Small intestine (tissue), 16 donors: ENCODE measurements at places on chromosomes 13 and 19. TPM values are rescaled to one million over a fixed set of nuclear protein-coding genes. Genes with fewer than 3 reads are reported as not detected.

GRCh38 chr19:13399746-13400145, 106.5 kb downstream of the CACNA1A start:
- no peaks in the 10 kb centered on the region for H3K4me1 ChIP-seq
- no peak for DNase-seq
- H3K36me3 ChIP-seq = no peaks in the 10 kb centered on the region
- H3K4me3 ChIP-seq = no peak overlapping the region
- H3K27ac ChIP-seq = no peak overlapping the region

DNA sequence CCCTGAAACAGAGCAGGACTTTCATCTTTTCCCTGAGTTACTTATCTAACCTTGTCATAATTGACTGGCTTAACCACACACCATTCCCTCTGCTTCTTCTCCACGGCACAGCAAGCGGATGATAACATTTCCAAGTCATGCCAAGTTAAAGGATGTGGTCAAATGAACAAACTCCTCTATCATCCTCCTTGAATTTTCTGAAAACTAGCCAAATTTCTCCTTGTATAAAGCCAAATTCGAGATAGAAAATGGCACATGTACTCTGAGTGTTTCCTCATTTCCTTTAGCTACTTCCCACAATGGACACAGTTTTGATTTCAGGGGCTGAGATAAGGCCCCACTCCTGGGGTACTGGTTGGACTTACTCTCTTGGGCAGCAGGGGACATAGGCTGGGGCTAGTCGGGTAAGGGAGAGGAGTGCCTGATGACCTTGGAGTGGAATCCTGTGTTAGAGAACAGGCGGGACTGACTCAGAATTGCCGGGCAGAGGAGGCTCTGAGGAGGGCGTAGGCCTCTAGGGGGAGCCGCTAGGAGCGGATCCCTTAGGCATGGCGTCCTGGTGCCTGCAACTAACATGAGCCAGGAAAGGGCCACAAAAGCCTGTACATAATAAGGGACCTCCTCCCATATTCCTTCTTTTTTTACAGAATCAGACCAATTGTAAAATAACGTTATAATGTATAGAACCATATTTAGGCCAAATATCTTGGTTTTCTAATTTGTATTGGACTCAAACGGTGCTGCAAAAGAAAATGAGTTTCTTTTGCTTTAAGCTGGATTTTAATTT, 20.3 kb upstream of the TMTC4 start:
- H3K27ac ChIP-seq = no peak overlapping the region
- peaks cover 3% of the 10 kb centered on the region for H3K27me3 ChIP-seq
- peak; percentile 49 for DNase-seq
- no peak overlapping the region for H3K4me3 ChIP-seq
- H3K4me1 ChIP-seq = no peaks in the 10 kb centered on the region

- H3K27me3 ChIP-seq = no peaks in the 10 kb centered on the region
- peaks cover 23% of the 10 kb centered on the region for H3K4me1 ChIP-seq
- peaks cover 73% of the 10 kb centered on the region for H3K36me3 ChIP-seq
- H3K27ac ChIP-seq = no peak overlapping the region
- H3K4me3 ChIP-seq = peak overlapping the region; percentile 59
- no peak for DNase-seq
These were observed 20.9 kb downstream of the MAST3 start for GRCh38 chr19:18118420-18119012.

- H3K27me3 ChIP-seq = no peaks in the 10 kb centered on the region
- H3K4me3 ChIP-seq = no peak overlapping the region
- H3K4me1 ChIP-seq = no peaks in the 10 kb centered on the region
- H3K36me3 ChIP-seq = peaks cover 5% of the 10 kb centered on the region
- no peak overlapping the region for H3K27ac ChIP-seq
- no peak for DNase-seq
These were observed 242.4 kb downstream of the RGCC start for GRCh38 chr13:41699759-41700158.

DNA sequence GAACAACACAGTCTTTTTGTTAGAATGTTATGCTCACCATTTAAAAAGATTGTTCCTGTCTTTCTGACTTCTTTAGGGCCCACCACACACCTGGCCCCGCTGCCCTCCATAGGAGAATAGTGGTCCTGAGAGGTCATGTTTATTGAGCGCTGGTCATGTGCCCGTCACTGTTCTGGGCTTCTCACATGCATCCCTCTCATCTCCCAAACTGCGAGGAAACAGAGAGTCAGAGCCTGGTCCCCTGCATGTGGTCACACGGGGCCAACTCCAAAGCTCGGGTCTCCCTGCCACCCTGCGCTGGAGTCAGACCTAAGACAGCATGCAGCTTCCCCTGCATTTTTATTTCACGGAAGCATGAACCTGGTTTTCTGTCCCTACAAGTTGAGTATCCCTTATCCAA, 70.4 kb upstream of the GPR183 start:
- H3K27ac ChIP-seq = no peak overlapping the region
- H3K27me3 ChIP-seq = no peaks in the 10 kb centered on the region
- no peaks in the 10 kb centered on the region for H3K36me3 ChIP-seq
- H3K4me3 ChIP-seq = no peak overlapping the region

DNA sequence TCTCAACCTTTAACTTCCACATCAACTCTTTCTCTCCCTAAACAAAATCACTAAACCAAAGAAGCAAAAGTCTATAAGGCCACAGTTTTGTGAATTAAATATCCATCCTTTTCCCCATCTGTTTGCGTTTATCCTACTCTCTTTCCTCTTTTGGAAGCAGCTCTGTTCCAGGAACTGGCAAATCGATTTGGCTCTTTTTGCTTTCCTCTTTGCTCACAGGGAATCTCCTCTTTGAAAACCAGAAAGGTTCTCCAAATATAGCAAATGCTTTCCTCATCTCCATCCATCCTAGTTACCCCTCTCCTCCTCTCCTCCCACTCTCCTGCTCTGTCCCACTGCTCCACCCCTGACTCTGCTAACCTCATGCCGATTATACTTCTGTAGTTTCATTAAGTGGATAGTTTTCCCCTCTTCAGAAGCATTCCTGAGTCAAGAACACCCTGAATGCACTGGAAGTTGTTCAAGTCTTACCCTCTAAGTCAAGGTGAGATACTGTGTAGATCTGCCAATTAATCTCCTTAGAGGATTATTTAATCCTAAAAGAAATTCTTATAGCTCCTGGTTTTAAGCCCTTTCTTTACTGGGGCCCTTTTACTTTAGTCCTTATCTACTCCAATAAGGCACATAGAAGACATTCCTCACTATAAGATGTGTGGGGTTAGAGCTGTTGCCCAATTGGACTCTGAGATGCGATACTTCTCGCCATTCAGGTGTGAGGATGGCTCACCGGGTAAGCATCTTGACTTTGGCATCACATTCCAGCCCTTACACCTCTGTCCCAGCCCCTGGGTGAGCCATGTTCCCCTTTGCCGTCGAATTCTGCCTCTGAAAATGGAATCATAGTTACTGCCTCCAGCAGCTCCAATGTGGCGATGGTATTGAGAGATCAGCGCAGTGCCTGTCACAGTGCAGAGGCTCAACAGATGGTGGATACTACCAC, 67.6 kb downstream of the COL4A2 start:
- H3K27ac ChIP-seq = no peak overlapping the region
- no peaks in the 10 kb centered on the region for H3K4me1 ChIP-seq
- no peak overlapping the region for H3K4me3 ChIP-seq
- no peaks in the 10 kb centered on the region for H3K27me3 ChIP-seq

- no peaks in the 10 kb centered on the region for H3K36me3 ChIP-seq
- no peak overlapping the region for H3K27ac ChIP-seq
- no peak overlapping the region for H3K4me3 ChIP-seq
- no peaks in the 10 kb centered on the region for H3K27me3 ChIP-seq
- no peaks in the 10 kb centered on the region for H3K4me1 ChIP-seq
These were observed 203.9 kb downstream of the COL4A1 start for GRCh38 chr13:110103026-110103425.

DNA sequence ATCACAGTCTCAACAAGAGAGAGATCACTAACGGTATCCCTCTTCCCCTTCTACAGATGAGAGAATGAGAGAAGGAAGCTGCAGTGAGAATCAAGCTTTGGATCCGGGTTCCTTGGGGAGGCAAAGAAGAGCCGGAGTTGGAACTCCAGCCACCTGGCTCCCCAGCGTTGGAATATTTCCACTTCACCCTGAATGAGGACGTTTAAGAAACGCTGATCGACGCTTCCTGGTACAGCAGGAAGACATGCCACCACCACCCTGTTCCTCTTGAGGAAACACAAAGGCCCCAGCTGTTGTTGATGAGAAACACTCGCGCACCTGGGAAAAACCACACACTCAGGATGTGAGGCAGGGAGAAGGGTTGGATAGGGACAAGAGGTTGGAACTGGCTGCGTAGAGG, 11.3 kb upstream of the CACNG8 start:
- no peaks in the 10 kb centered on the region for H3K4me1 ChIP-seq
- no peak overlapping the region for H3K4me3 ChIP-seq
- H3K27me3 ChIP-seq = peaks cover 3% of the 10 kb centered on the region
- no peak for DNase-seq
- no peaks in the 10 kb centered on the region for H3K36me3 ChIP-seq
- no peak overlapping the region for H3K27ac ChIP-seq

DNA sequence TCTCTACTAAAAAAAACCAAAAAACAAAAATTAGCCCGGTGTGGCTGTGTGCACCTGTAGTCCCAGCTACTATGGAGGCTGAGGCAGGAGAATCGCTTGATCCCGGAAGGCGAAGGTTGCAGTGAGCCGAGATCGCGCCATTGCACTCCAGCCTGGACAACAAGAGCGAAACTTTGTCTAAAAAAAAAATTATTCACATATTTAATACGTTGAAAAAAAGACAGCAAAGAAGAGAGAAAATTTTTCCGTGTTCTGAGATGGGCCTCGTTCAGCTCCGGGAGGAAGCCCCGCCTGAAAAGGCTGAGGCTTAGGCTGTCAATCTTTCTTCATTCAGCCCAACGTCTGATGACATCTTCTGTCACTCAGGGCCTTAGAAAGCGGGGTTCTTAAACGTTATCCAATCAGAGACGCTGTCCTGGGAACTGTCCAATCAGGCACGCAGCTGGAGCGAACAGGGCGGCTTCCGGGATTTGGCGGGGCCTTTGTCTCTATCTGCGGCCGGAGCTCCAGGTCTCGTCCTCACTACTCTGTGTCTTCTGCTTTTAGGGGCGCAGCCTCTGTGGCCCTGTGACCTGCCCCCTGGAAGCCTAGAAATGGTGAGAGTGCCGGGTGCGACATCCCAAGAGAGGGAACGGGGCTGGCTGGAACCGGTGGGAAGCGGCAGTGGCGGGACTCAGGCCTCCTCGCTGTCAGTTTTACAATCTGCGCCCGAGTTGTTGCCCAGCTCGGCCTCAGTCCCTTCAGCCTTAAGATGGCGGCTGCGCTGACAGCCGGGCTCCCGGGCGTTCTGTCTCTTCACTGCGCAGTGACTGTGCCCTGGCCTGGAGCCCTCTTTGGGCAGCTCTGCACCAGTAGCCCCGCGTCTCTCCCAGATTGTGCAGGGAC, at the start of gene ZNF726:
Gene ZNF726 (plus strand): TSS at position 485 of the 885 bp plus-strand sequence. CDS start 109 bp downstream, at position 594.
- peak within 1 kb of the TSS; percentile 70 for H3K4me3 ChIP-seq
- H3K36me3 ChIP-seq = no peaks in the 10 kb centered on the region

DENND1C gene
- 11.2 TPM for polyA plus RNA-seq

GRCh38 chr19:1513499-1514294, 878 bp upstream of the ADAMTSL5 start:
- no peaks in the 10 kb centered on the region for H3K27me3 ChIP-seq
- H3K4me3 ChIP-seq = no peak overlapping the region
- DNase-seq = peak; percentile 83
- H3K4me1 ChIP-seq = no peaks in the 10 kb centered on the region

TPRX1 gene
- not detected for polyA plus RNA-seq

DNA sequence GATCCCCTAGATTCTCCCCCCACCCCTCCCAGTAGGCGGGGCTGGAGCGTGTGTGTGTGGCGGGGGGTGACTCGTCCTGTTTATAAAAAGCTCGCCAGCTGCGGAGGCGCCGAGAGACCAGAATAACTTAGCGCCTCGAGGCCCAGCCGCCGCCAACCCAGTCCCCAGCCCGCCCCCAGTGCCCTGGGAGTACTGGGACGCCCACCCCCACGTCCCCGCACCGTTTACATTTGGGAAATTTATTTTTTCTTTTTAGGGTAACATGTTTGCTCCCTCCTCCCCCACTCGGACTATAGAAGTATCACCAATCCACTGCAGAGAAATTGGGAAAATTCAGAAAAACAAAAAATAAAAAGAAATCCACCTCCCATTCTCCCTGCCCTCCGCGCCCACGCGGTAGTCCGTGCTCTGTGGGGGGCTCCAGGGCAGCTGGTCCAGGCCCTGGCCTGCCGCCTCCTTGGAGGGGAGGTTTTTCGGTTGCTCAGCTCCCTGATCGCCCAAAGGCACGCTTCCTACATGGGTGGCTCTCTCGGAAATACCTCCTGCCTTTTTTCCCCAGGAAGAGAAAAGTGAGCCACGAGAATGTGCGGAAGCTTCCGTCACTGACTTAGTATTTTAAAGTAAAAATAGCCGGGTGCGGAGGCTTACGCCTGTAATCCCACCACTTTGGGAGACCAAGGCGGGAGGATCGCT, 1.5 kb upstream of the RAB3A start:
- peak; percentile 49 for DNase-seq
- H3K27ac ChIP-seq = peak overlapping the region; percentile 89
- peak overlapping the region; percentile 40 for H3K4me3 ChIP-seq
- H3K4me1 ChIP-seq = peaks cover 2% of the 10 kb centered on the region
- H3K36me3 ChIP-seq = no peaks in the 10 kb centered on the region
- peaks cover 16% of the 10 kb centered on the region for H3K27me3 ChIP-seq

ZNF525 gene
- 19.3 TPM for polyA plus RNA-seq

DNA sequence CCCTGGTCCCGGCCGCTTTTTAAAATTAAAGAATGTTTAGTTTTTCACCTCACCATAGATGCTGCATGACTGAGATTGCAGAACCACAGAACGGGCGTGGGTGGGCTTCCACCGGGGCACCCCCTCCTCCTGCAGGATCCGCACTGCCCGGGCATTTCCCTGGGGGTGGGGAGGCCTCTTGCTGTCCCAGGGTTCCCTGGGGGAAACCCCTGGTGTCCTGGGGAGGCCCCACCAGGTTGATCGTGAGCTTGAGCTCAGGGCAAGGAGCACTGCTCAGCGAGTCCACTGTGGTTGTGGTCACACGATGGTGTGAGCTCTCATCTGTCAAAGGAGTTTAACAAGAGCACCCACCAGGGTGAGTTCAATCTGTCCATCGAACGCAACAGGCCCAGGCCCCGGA, 11.4 kb upstream of the TCF3 start:
- H3K4me1 ChIP-seq = no peaks in the 10 kb centered on the region
- no peaks in the 10 kb centered on the region for H3K27me3 ChIP-seq
- H3K4me3 ChIP-seq = no peak overlapping the region
- DNase-seq = no peak

- H3K36me3 ChIP-seq = no peaks in the 10 kb centered on the region
- H3K27me3 ChIP-seq = no peaks in the 10 kb centered on the region
- H3K4me3 ChIP-seq = no peak overlapping the region
These were observed 1297.4 kb downstream of the PCDH9 start for GRCh38 chr13:65932587-65933239.

SGTA gene
- 38.2 TPM for polyA plus RNA-seq

DNA sequence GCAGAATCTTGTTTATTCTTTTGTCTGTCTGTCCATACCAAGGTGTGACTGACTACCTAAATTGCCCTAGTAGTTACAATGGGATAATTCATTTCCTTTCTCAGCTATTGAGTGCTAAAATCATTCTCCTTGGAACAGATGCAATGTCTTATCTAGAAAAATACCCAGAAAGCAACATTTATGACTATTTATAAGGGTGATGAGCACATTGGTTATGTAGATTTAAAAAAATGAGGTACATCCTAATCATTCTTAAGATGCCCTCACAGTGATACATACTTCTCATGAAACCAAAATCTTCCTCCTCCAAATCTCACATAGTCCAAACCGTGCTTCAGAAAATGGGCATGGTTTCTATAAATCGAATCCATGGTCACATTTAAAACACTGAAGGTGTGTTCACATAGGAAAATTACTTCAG, 11.6 kb upstream of the UBE2L5 start:
- H3K36me3 ChIP-seq = no peaks in the 10 kb centered on the region
- DNase-seq = no peak
- no peak overlapping the region for H3K27ac ChIP-seq
- H3K4me3 ChIP-seq = no peak overlapping the region
